ENCODE measurements at places on chromosomes 3 and 15.

GRCh38 chr3:36206956-36207580 lies 173.2 kb upstream of the STAC start:
- no peak for DNase-seq

DNA sequence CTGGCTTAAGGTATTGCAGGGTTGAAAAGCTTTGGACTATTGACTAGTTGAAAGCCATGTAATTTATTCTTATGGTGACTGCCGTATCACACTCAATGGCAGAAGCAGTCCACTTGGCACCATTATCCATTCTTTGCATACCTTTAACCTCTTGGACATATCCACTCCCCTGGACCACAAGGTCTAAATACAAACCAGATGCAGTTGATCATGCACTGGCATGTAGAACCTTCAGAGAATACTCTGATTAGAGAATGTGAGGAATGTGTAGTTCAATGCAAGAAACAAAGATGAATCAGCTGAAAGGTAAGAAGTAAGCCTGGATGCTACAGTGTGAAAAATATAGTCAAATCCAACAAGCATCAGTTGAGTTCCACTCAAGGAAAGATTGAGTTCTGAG lies 93.1 kb downstream of the FRMD5 start:
- no peak for DNase-seq

GRCh38 chr3:124514683-124515082 lies 215.6 kb upstream of the UMPS start:
- DNase-seq = no peak

DNA sequence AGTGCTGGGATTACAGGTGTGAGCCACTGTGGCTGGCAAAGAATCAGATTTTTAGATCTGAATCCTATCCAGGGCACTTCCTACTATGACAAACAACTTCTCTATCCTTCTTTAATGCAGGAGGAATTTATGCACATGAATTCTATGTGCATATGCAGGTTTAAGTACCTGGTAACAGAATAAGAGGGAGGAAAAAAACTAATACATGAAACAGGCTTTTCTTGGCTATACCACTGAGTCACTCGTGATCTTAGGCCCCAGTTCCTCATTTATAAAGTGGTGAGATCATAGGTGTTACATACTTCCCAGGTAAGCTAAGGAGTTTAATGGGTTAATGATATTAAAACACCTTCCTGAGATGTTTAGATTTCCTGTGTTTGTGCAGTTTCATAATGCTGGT lies 108.2 kb downstream of the TP63 start:
- no peak for DNase-seq

- DNase-seq = no peak
These were observed 675.6 kb downstream of the TBL1XR1 start for GRCh38 chr3:176521531-176522175.

- no peak for DNase-seq
These were observed 132.9 kb downstream of the TPRG1 start for GRCh38 chr3:189304465-189305351.

DNA sequence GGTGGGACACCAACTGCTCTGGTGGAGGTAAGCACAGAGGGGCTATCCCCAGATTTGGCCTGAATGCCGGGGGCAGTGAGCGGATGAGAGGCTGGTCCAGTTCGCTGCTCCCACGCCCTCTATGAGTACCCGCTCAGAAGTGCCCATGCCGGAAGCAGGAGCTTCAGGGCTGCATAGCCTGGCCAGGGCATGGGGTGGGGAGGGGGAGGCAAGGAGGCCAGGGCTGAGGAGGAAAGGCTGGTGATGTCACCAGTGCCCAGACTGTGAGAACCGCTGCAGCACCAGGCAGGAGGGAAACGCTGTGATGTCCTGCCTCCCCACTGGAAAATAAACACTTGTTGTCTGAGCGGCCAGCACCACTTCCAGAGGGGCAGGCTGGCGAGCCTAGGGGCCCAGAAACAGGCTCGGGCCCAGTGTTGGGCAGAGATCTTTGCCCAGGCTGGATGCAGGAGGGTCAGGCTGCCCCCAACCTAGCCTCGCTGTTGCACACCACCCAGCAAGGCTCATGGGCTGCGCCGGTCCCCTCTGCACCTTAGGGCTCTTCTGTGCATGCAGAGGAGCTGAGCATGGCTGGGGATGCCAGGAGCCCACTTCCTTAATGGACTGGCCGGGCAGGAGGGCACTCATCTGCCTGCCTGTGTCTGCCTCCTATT lies 10.9 kb upstream of the DLL4 start:
- no peak for DNase-seq

GRCh38 chr3:86180696-86181095 lies 810.3 kb downstream of the VGLL3 start:
- DNase-seq = no peak

- DNase-seq = no peak
These were observed 853.8 kb downstream of the IGSF11 start for GRCh38 chr3:118180853-118181252.

DNA sequence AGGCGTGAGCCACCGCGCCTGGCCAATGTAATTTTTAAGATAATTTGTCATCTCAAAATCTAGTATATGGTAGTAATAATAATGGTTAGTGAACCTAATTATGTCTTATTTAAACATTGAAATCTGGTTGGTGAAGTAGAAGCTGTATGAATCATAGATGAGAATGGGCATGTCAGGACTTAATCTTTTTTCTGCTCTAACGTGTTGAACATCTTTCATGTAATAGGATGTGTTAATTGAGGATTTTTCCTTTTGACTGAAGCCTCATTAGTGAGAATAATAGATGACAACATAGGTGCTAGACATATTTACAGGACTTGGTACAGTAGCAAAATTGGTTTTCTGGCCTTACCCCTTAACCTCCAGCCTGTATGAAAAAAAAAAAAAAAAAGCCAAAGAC lies 835.6 kb downstream of the IGSF11 start:
- no peak for DNase-seq

GRCh38 chr3:100825574-100825973 lies 116.3 kb downstream of the TFG start:
- DNase-seq = no peak

DNA sequence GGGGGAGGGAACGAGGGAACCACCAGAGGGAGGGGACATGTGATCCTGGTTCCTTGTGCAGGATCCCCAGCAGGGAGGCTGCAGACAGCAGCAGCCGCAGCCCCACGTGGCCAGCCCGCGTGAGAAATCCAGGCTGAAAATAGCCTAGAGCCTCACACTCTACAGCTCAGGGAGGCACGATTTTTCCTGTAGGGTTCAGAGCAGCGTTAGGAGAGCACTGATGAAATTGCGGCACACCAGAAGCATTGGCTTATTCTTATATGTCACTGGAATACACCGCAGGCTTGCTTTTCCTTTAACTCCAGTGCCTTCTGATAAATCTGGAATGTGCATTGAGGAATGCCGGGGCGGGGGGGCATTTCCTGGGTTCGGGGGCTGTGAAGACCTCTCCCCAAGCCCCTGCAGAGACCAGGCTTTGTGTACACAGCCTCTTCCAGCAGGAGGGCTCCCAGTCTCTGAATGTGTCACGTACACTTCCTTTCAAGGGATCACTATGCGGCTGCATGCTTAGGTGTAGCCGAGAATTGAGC lies 193.0 kb downstream of the ATP10A start:
- no peak for DNase-seq

DNA sequence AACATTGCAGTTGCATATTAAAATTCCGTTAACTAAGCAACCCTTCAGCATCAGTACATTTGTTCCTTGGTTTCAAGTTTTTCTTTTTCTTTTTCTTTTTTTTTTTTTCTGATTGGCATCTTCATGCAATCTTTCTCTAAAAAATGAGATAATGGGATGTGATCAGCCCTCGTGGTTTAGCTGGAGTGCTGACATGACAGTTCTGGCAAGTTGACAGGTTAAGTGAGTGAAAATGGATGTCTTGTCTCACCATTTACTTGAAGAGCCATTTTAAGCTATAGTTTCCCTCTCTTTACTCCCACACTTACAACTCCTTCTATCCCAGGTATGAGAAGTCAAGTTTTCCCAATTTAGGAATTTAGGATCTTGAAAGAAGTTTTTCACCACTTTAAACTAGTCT lies 495.2 kb downstream of the ROBO2 start:
- no peak for DNase-seq

GRCh38 chr3:11275926-11276325 lies 3.7 kb downstream of the ATG7 start:
- DNase-seq = no peak

DNA sequence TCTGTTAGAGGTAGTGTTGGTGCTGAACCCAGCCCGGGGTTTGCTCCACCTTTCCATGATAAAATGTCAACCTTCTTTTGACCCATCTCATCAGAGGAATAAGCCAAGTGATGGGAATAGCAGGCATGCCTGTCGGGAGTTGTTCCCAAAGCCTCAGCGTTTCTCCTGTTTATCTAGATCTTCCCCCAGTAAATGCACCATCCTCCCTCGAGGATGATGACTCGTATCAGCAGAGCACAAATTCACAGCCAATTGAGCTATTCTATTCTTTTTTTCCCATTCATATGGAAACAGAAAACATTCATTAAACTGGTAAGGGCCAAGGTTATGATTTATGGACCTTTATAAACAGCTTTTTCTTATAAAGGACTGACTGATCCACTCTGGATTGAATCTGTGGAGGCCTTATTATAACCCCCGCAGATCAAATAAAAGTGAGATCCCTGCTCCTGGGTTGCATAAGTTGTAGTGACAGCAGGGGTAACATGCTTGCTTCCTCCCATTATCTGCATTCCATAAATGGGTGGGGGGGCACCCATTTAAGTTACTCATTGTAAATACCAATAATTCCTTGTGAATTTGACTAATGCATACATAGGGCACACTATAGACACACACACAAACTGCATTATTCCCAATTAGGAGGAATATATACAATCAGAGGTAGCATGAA lies 207.3 kb downstream of the PLCL2 start:
- DNase-seq = no peak

DNA sequence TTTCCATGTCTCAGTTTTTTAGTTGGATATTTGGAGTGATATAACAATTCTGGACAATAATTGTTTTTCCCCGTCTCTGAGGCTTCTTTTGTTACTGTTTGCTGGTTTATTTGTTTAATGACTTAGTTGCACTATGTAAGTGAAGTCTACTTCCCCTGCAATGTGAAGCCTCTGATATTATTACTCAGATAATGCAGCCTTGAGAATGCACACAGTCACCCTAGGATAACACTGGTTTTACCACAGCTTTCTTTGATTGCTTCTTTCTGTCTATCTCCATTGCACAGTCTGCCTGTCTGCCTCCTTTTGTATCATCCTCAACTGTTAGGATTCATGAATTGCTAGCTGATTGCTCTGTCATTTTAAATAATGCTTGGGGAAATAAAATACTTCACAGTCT lies 208.7 kb upstream of the ROBO1 start:
- DNase-seq = no peak

DNA sequence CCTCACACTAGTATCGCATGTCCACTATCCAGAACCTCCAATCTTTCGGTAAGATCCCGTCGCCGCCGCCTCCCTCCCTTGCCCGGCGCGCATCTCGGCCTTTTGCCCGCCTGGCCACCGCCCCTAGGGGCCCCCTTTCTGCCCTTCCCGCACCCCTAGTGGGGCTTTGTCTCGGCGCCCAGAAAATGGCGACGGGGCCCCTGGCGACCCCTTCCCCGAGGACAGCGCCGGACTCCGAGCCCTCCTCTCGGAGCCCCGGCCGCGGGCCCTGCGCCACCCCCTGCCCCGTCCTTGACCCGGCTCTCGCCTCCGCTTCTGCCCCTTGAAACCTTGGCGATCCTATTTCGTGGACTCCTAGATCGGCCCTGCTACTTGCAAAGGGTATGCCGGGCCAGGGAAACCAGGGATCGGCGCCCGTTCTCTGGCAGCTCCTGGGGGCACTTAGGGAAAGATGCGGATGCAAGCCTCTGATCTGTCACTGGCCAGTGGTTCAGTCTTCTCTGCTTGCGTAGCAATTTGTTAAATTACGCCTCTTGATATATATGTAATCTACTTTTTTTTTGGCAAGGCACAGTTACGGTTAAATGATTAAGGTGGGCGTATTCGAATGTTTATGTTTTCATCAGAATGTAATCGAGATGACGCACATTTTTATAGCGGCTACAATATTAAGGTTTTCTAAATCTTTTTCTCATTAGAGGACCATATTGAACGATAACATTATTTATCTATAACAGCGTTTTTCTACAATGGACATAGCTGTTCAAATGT lies 603 bp downstream of the EIF1B start:
- DNase-seq = peak; percentile 59

GRCh38 chr3:18951333-18951732 lies 197.0 kb upstream of the KCNH8 start:
- no peak for DNase-seq

GRCh38 chr3:41565948-41566514 lies 366.7 kb downstream of the CTNNB1 start:
- DNase-seq = no peak

DNA sequence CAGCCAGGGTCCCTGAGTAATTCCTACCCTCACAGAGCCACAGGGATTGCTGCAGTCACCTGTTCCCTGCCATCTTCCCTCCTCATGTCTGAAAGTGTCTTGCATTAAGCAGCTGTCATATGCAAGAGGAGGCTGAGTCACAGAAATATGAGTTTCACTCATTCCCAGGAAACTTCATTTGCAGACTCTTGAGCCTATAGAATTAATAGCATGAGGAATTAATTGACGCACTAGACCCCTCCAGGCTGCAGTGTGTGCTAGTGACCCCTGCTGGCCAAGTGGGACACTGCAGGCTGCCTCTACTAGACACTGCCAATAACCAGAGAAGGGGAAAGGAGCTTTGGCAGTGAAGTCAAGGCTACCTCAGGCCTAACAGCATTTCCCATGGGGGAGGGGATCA lies 50.6 kb upstream of the SLC6A1 start:
- DNase-seq = no peak

DNA sequence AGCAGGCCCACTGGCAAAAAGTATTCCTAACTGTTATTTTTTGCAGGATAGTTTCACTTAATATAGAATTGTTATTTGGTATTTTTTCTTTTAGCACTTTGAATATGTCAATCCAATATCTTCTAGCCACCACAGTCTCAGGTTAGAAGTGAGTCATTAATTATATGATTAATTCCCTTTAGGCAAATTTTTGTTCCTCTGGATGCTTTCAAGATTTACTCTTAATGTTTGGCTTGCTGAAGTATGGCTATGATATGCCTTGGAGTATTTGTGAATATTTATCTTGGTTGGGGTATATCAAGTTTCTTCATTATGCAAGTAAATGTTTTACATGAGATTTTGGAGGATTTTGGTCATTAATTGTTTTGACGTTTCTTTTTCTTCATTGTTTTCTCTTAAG lies 152.1 kb upstream of the ALCAM start:
- no peak for DNase-seq

DNA sequence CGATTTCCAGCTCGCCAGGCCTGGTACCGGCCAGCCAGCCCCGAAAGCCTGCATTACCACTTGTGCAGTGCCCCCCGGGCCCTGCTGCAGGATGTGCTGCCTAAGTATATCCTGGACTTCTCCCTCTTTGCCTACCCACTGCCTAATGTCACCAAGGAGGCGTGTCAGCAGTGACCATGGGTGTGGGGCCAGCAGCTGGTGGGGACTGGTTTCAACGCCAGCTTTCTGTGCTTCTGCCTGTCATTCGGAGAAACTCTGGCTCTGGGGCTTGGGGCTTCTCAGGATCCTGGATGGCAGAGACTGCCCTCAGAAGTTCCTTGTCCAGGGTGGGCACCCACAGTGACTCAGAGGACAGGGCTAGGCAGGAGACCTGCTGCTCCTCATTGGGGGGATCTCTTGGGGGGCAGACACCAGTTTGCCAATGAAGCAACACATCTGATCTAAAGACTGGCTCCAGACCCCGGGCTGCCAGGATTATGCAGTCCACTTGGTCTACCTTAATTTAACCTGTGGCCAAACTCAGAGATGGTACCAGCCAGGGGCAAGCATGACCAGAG lies 1.5 kb downstream of the CHST14 start:
- no peak for DNase-seq
